ENCODE measurements at places on chromosomes 1 and 21.

DNA sequence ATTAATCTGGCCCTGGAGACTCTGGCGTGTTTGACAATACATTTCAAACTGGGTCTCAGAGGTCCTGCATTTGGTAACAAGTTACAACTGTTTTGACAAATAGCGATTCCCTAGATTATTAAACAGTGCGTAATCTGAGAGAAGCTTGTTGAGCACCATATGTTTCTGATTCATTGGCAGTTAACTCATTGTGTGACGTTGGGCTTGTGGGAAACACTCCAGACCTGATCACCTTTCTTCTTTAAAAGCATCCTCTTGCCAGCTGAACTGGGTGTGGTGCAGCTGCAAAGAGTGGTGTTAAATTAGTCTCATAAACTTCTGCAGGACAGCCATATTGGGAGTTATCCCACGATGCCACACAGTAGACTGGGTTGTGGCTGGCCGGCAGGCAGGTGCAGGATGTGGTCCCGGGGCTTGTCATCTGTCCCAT is 82.7 kb downstream of the CDC7 start:
- no peak for DNase-seq

DNA sequence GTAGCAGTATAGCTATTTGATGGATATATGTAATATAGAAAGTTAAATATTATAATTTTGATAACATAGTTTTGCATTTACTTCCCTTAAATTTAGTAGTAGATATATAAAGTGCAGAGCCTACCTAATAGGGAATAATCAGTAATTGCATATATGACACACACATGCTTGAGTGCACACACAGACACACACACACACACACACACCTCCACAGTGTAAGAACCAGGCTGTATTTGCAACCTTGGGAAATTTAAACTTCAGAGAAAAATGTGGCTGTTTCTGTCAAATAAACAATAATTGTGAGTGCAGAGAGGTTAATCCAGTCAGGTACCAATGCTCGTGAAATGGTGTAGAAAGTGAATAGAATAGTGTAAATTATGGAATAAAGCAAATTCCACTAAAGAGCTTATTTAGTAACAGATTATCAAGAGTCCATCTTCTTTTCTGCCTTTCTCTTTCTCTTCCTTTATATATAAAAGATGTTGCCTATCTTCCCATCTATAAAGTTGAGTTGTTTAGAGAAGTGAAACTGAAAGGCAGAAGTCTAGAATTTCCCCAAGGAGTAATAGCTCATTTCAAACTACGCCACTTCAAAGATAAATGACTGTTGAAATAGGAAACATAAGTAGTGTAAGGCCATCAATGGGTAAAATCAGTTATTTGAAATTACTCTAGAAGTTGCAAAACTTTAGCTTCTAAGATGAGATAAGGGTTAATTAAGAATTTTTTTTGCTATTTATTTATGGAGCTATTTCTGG is 273.7 kb downstream of the SRGAP2C start:
- DNase-seq = no peak

DNA sequence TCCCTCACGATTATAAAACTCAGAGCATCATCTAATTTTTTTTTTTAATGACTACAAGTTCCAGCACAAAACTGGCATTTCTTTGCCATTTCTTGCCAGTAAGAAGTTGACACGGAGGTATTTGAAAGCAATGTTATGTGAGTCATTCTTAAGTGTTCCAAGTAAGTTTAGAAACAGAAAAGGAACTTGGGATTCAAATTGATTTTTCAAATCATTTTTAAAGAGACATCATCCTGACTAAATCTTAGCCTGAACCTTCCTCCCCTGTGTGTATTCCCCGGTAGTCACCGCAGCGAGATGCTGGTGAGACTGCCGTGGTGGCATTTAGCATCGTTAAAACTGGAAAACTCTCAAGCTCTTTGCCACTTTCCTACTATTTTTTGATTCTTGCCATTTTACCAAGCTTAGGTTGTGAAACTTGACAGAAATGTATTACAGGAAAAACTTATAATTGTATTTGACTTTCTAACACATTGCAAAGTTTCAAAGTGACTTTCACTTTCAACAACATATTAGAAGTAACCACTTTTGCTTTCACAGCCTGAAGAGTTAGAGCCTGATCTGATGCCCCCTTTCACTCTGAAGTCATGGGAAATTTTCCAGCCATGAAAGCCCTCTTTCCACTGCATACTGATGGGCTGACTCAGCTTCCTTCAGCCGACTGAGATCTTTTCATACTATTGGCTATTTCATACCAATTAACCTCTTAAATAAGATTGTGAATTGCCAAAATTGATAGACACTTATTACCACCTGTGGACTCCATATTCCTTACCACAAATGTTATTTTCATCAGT is 61.4 kb downstream of the OLFML2B start:
- no peak for DNase-seq

- DNase-seq = no peak
These were observed 17.0 kb downstream of the MCM3AP start for GRCh38 chr21:46268371-46268770.

DNA sequence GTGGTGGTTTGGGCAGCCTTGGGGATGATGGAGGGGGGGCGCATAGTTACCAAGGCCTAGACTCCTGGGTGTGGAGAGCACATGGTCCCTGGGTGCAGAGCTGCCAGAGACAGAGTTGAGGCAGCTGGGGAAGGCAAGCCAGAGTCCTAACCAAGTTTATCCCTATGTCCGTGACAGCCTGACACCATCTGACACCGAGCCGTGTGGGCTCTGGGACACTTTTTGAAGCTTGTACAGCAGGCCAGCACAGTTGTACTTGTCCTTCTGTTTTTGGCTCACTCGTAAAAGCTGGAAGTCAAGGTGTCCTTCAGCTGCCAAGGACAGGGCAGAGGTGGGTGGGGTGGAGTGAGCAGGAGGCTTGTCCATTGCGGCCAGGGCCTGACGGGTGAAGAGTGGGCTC is 28.5 kb downstream of the SLC26A9 start:
- DNase-seq = no peak

DNA sequence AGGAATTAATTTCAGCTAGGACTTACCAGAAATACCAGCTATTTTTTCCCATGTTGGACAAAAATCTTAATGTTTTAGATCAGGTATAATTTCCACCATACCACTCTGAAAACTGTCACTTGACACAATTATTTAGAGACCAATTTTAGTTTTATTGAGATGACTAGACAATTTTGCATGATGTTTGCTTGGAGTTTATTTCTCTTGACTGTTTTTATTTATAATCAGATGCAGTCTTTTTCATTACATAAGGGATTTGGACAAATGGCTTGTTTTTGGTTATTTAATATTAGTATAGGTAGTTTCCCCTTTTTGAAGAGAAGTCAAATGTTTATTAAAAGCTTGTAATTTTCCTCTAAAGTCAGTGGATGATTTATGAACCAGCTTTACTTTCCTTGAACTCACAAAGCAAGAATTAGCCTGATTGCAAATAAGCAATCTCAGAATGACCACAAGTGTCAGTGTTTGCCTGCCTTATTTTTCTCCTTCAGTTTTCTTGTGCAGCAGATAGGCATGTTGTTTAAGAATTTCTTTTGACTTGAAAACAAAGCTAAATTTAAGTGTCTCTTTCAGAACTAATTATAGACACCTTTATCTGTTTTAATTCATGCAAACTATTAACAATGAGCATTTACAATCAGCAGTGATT is 3.8 kb upstream of the B3GALT2 start:
- DNase-seq = no peak

DNA sequence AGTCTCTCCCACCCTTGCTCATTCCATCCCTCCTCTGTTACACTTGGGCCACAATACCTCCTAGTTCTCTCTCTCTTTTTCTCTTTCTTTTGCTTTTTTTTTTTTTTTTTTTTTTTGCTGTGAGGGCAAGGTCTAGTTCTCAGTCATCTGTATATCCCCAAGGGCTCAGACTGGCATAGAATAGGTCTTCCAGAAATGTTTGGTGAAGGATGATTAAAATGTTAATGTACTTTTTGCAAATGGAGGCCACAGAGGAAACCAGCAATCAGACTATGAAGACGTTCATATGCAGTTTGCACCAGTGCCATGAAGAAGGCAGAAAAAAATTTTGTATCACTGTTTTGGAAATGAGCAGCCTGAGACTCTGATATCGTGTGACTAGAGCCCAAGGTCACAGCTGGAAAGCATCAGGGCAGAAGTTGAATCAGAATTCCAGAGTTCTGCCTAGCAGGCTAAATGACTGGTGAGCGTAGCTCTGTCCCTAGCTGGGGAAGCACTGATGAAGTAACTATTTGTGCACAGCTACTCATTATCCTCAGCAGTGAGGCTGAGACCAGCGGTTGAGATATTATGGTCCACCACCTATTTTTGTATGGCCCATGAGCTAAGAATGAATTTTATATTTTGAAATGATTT is 186.5 kb downstream of the TGFBR3 start:
- DNase-seq = no peak

- DNase-seq = no peak
These were observed 13.2 kb downstream of the FNDC7 start for GRCh38 chr1:108725906-108726305.

DNA sequence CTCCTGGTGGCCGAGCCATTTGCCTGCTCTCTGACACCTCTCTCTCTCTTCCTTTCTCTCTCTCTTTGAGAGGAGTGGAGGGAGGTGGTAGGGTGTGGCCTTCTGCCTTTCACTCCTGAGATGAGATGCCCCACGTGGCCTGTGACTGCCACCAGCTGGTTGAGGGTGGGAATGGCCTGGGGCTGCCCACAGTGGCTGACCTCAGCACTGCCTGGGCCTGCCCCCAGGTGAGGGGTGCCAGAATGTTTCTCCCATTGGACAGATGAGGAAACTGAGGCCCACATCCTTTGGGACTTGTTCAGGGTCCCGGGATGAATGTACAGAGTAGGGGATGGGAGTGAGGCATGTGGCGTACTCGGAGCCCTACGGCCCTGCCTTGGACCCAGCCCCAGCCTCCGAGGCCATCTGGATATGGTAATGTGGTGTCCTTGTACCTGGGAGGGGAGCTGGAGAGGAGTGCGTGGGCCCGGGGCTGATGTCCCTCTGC is 12.7 kb upstream of the C1orf167 start:
- DNase-seq = peak; percentile 60

DNA sequence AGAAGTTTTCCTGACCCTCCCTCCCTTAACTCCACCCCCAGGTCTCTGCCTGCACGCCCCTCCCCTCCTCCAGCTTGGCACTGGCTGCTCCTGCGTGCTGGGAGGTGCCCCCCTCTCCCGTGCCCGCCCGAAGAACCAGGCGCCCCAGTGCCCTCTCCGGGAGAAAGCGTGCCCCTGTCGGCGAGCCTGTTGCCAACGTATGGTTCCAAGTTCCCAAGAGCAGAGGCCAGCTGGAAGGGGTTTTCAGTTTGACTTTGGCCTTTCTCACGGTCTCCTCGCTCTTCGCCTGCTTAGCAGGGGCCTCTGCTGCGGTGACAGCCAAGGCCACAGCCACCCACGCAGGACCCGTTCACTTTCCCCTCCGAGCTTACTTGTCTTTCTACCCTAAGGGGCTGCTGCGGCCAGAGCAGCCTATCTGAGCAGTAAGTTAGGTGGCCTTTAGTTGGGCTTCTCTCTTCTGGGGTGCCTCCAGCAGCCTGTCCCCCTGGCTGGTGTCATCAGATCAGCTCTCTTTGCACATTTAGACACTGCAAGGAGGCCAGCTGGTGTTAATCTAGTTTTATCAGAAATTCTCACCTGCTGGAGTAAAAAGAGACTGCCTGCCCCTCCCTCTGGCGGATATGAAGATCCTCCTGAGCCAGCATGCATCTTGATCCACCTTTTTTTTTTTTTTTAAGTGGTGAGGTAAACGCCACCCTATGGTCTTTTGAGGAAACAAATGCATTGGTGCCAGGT is 1.5 kb downstream of the STUM start:
- DNase-seq = no peak

DNA sequence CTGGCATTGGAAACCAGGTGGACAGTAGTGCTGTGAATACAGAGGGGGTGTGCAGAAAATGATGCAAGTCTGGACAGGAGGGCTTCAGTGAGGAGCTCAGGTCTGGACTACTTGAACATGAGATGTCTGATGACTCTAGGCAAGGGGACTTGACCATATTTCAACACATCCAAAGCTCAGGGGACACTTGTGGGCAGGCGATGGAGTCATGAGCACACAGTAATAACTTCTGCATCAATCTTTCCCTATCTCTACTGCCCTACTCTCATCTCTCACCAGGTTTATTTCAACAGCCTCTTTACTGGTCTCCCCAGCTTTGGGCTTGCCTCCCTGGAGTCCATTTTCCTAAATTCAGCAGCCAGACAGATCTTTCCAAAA is 21.9 kb downstream of the FMO2 start:
- no peak for DNase-seq

- DNase-seq = no peak
These were observed at the start of gene CASZ1 for GRCh38 chr1:10796029-10796944. Gene CASZ1, minus strand, starts transcription at chr1:10796646. Its CDS starts 102,757 bp downstream, at chr1:10693889.

GRCh38 chr1:210076620-210077019 is 138.6 kb downstream of the SYT14 start:
- DNase-seq = no peak

- no peak for DNase-seq
These were observed 43.4 kb downstream of the LDLRAD2 start for GRCh38 chr1:21855257-21856096.

DNA sequence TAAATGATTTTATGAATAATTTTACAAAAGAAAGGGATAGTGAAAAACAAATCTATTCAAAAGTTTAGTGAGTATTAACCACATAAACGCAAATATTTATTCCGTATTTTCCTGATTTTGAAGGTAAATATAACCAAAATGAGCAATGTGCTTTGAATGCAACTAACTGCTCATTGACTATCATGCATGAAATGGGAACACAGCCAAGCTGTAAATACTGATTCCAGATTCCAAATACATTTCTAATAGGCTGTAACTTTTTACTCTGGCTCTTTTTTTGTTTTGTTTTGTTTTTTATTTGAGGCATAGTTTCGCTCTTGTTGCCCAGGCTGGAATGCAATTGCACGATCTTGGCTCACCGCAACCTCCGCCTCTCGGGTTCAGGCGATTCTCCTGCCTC is 41.8 kb downstream of the SELENOF start:
- DNase-seq = no peak

DNA sequence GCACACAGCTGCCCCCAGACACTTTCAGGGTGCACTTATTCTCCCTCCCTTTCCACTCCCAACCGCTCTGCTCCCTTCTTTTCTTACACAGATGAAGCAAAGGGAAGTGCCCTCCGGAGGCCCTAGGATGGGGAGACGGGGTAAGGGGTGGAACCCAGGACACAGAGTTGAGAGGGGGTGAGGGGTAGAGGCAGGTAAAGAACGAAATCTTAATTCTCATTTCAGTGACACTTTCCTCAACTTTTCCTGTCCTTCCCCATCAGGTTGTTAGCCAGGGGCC is 12.8 kb downstream of the PLEKHO1 start:
- no peak for DNase-seq

DNA sequence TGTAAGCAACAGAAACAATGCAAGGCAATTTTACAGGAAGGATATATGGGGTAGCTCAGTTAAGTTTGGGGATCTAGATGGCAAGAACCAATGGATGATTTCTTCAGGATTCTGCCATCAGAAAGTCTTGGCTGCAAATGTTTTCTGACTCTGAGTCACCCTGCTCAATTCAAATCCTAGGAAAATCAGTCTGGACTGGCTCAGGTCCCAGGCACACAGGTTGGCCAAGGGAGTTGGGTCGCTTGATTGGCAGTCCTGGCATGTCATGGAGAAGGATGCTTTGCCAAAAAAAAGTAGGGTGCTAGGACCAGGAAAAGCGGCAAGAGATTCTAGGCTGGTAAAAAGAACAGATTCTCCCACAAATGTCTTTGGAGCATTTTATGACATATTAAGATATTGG is 28.9 kb upstream of the S1PR1 start:
- no peak for DNase-seq

Measured in GDM1 (cell line).